ENCODE measurements at places on chromosomes 13 and 19. TPM values are rescaled to one million over a fixed set of nuclear protein-coding genes. Genes with fewer than 3 reads are reported as not detected.

DNA sequence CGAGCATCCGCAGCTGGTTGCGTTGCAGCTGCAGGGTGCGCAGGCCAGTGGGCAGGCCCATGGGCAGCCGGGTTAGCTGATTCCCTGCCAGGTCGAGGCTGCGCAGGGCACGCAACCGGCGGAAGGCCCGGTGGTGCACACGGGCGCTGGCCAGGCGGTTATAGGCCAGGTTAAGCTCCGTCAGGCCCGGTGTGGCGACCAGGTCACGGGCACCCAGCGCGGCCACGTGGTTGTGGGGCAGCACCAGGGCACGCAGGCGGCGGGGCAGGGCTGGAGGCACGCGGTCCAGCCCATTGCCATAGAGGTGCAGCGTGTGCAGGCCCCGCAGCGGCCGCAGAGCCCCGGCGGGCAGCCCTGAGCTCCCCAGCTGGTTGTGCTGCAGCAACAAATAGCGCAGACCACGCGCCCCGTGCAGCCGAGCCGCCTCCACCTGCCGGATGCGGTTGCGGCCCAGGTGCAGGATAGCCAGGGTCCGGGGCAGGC is 5.3 kb downstream of the PODNL1 start:
- no peak overlapping the region for H3K27ac ChIP-seq
- H3K4me3 ChIP-seq = no peak overlapping the region
- DNase-seq = peak; percentile 56

- no peaks in the 10 kb centered on the region for H3K4me1 ChIP-seq
- no peak overlapping the region for H3K4me3 ChIP-seq
- no peak for DNase-seq
- H3K27me3 ChIP-seq = no peaks in the 10 kb centered on the region
Measured at GRCh38 chr13:92967923-92968322, 258.7 kb upstream of the GPC6 start.

- H3K36me3 ChIP-seq = no peaks in the 10 kb centered on the region
- no peak overlapping the region for H3K4me3 ChIP-seq
- DNase-seq = no peak
- H3K27ac ChIP-seq = no peak overlapping the region
- no peaks in the 10 kb centered on the region for H3K4me1 ChIP-seq
- H3K27me3 ChIP-seq = no peaks in the 10 kb centered on the region
Measured at GRCh38 chr13:32887617-32888016, 128.6 kb upstream of the KL start.

Gene DCT
- total RNA-seq = under 0.01 TPM

DNA sequence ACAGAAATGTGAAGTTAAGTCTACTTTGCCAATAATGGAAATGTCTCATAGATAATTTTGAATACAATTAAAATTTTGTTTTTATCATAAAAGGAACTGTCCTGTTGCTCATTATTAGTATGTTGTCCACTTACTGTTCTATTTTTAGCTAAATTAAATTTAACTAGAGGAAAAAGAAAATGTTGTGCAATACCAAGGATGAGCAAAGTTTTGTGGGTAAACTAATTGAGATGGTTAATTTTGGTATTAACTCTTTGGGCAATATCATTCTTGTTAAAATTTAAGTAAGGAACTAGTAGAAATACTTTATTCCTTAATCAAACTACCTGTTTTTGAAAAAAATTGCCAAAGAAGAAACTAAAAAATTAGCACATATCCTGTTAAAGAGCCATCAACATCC is 43.5 kb downstream of the SOX1 start:
- H3K27ac ChIP-seq = no peak overlapping the region
- no peaks in the 10 kb centered on the region for H3K36me3 ChIP-seq
- peaks cover 6% of the 10 kb centered on the region for H3K27me3 ChIP-seq
- H3K4me3 ChIP-seq = no peak overlapping the region
- no peaks in the 10 kb centered on the region for H3K4me1 ChIP-seq
- DNase-seq = no peak

GRCh38 chr19:45144431-45145269 is 16.1 kb downstream of the NKPD1 start:
- DNase-seq = peak; percentile 59
- no peak overlapping the region for H3K4me3 ChIP-seq
- H3K27me3 ChIP-seq = no peaks in the 10 kb centered on the region
- peaks cover 20% of the 10 kb centered on the region for H3K36me3 ChIP-seq
- H3K27ac ChIP-seq = no peak overlapping the region

Gene CCDC8
- total RNA-seq = 17.4 TPM

Gene ZNF701
- total RNA-seq = 14.5 TPM

DNA sequence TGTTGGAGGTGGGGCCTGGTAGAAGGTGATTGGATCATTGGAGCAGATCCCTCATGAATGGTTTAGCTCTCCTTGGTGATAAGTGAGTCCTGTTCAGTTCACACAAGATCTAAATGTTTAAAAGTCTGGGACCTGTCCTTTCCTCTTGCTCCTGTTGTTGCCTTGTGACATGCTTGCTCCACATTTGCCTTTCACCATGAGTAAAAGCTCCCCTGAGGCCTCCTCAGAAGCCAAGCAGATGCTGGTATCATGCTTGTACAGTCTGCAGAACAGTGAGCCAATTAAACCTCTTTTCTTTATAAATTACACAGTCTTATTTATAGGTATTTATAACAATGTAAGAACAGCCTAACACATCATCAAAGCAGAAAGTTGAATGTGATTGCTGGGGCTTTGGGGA is 24.2 kb upstream of the RFC3 start:
- H3K27ac ChIP-seq = no peak overlapping the region
- peaks cover 2% of the 10 kb centered on the region for H3K4me1 ChIP-seq
- H3K36me3 ChIP-seq = no peaks in the 10 kb centered on the region

Gene SPACA4
- not detected for total RNA-seq

GRCh38 chr13:19845758-19846157 is 17.7 kb downstream of the ZMYM5 start:
- H3K27me3 ChIP-seq = no peaks in the 10 kb centered on the region
- peak; percentile 97 for DNase-seq
- H3K4me1 ChIP-seq = peaks cover 14% of the 10 kb centered on the region

- peaks cover 25% of the 10 kb centered on the region for H3K4me1 ChIP-seq
- H3K36me3 ChIP-seq = no peaks in the 10 kb centered on the region
- H3K27me3 ChIP-seq = no peaks in the 10 kb centered on the region
- no peak for DNase-seq
- H3K4me3 ChIP-seq = no peak overlapping the region
Measured at GRCh38 chr13:59771272-59771671, 392.5 kb downstream of the DIAPH3 start.

Gene SNRPD2
- total RNA-seq = 155 TPM

- no peak for DNase-seq
- H3K36me3 ChIP-seq = no peaks in the 10 kb centered on the region
- H3K27ac ChIP-seq = no peak overlapping the region
- no peaks in the 10 kb centered on the region for H3K27me3 ChIP-seq
- no peaks in the 10 kb centered on the region for H3K4me1 ChIP-seq
- no peak overlapping the region for H3K4me3 ChIP-seq
Measured at GRCh38 chr19:39064405-39064804, 19.8 kb upstream of the ACP7 start.

Gene KLF12
- total RNA-seq = 44.8 TPM

Gene FGF14
- under 0.01 TPM for total RNA-seq

GRCh38 chr19:5676105-5676771 is 4.1 kb downstream of the MICOS13 start:
- peaks cover 10% of the 10 kb centered on the region for H3K4me1 ChIP-seq
- no peak overlapping the region for H3K4me3 ChIP-seq
- no peaks in the 10 kb centered on the region for H3K36me3 ChIP-seq
- no peaks in the 10 kb centered on the region for H3K27me3 ChIP-seq

DNA sequence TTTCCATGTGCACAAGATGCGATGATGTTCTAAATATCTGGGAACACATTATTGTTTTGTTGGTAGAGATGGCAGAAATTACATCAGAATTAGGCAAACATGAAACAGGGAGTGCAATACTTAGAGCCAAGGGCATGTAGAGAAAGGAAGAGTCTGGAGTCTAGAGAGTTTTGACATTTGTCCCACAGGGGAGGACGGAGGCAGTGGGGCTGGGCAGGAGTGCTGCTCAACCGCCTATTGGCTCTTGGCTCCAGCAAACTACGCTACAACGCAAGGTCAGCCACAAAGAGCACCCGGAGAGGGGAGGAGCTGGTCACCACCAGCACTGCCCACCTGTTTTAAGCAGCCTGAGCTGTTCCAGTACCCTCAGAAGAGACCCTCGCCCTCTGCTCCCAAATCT is 108.3 kb downstream of the ABCC4 start:
- H3K27me3 ChIP-seq = no peaks in the 10 kb centered on the region
- no peaks in the 10 kb centered on the region for H3K4me1 ChIP-seq
- H3K4me3 ChIP-seq = no peak overlapping the region
- no peaks in the 10 kb centered on the region for H3K36me3 ChIP-seq

GRCh38 chr19:22602631-22603272 is 31.4 kb upstream of the ZNF492 start:
- H3K36me3 ChIP-seq = no peaks in the 10 kb centered on the region
- H3K27ac ChIP-seq = no peak overlapping the region
- no peaks in the 10 kb centered on the region for H3K4me1 ChIP-seq
- peak; percentile 58 for DNase-seq

Gene AKT1S1
- total RNA-seq = 13.4 TPM
